ENCODE measurements at places on chromosomes 1 and 21.

DNA sequence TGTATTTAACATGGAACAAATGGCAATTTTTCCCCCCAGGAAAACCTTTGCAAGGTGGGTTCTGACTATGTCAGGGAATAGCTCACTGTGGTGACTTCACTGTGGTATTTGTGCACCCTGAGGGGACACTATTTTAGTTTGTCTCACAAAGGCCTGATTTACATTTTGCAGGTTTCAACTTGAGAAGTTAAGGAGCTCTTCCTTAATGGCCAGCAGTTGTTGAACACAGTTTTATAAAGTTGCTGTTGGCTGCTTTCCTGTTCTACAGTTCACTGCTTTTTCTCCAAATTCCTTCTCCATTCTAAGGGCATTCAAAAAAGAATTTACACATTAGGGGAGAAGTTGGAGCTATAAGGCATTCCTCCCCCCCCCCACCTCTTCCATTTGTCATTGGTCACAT is 4.6 kb downstream of the LAMC1 start:
- no peak for DNase-seq

GRCh38 chr1:74767490-74767889 is 34.5 kb downstream of the TYW3 start:
- DNase-seq: no peak

GRCh38 chr1:99710994-99711393 is 55.4 kb downstream of the FRRS1 start:
- no peak for DNase-seq

- DNase-seq: no peak
Observed at GRCh38 chr1:224259986-224260385, 70.0 kb downstream of the NVL start.

DNA sequence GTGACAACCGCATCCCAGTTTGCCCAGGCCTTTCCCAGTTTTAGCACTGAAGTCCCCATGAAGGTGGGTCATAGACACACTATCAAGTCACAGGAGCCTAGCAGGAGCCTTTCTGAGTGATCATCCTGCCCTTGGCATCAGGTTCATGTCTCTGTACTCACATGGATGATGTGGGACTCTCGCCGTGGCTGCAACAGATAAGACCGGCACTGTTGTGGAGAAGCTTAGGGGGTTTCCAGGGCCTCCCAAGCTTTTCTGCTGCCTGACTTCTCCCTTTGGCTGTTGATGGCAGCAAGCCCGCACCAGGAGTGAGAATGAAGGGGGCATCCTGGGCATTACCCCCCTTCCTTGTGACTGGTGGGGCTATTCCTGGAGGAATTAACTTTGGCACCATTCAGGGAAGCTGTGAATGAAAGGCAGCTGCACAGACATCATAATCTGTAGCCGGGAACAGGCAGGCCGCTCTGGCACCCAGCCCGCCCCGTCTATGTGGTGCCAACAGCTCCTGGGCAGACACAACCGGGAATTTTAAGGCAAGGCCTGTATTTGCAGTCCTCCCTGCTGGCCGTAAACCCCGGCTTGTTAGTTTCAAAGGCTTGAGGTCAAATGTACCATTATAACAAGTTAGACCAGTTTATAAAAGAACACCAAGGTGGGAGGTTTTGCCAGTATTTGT is 148.6 kb downstream of the HUNK start:
- no peak for DNase-seq

GRCh38 chr1:115062542-115063004 is 26.7 kb downstream of the TSPAN2 start:
- DNase-seq: no peak

DNA sequence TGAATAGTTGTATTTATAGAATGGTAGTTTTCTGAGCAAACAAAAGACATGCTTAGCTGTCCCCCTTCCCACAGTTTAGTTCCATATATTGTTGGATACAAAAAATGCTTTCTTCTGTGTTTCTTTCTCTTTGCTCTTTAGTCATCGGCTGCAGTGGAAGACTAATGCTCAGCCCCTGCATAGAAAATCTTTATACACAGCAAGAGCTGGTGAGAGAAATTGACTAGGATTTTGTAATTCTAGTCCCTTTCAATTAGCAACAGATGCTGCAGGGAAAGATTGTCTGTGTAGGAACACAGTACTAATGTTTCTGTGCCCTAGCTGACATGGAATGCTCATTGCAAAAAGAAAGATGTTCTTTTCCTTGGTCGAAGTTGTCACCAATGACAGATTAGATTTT is 200.9 kb downstream of the RPS6KC1 start:
- DNase-seq: no peak

DNA sequence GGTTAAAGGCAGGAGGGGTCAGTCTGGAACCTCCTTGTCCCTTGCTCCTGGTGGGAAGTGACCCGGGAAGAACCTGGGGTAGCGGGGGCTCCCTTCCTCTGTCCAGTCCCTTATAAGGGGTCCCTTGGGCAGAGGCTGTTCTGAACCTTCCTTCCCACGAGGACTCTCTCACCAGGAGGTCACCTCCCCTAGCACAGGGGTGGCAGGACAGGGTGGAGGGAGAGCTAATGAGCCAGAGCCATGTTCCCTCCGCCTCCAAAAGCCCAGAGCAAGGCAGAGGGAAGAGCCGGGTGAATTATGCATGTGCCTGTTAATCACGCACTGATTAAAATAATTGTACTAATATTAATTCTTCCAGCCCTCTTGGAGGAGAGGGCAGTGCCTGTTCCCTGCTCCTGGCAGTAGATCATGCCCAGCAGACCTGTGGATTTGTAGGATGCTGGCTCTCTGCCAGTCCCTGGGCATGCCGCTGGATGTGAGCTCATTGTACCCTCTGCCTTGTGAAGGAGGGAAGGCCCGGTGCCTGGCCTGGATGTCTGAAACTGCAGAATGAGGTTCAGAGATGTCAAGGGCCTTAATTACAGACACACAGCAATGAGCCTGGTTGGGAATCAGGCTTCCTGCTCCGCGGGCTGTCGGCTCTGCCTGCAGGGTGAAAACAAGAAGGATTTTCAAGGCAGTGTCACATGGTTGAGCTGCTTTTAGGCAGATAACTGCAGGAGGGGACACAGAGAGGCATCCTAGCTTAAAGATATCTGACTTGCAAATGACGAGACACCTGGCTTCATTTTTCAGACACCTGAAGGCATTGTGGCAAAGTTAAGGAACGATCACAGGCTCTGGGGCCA is 68.2 kb downstream of the IGSF21 start:
- no peak for DNase-seq

DNA sequence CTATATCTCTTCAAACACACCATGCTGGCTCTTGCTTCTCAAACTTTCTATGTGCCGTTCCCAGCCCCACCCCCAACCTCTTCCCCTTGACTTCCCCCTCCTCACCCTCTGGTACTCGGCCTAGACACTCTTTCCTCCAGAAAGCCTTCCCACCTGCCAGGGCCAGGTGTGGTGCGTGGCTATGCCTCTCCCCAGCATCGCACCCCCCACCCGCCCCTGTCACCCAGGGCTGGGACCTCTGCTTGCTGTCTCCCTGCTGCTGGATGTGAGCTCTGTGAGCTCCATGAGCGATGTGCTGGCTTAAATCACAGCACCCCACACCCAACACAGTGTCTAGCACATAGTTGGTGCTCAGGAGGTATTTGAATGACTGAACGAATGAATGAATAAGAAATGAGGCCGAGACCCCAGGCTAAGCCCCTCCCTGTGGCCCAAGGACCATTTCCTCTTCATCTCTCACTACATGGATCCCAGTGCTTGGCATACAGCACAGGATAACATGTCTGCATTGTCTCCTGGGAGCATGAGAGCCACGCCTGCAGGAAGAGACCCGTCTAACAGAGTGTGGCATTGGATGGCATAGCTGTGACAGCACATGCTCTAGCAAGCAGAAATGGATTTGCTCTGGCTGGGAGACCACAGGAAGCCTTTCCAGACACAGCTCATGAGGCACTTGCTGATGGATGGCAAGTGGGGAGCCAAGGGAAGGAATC is 19.7 kb downstream of the TNNT2 start:
- no peak for DNase-seq

All from HuH-7.5 (cell line).